ENCODE measurements at places on chromosomes 7 and 10.
A peak's percentile ranks its signal among the peaks of the same experiment; 100 is the strongest.

DNA sequence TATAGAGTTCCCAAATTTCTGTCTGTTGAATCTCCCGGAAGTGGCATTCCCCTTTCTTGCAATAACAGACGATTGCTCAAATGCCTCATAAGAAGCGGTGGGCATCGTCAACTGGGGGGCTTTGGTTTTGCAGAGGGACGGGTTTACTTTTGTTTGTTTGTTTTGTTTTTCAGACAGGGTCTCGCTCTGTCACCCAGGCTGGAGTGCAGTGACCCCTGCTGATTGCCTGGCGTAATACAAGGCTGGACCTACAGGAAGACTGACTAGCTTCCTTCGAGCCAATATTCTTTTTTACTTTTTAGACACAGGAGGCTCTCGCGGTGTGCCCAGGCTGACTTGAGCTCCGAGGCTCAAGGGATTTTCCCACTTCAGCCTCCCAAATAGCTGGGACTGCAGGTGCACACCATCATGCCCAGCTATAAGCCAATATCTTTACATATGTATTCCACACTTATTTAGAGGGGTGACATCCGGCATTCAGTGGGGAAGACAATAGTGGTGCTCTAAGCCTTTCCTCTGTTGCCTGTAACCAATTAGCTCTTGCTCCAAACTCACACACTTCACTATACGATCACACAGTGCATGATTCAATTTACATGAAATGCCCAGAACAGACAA, 58.1 kb downstream of the FHIP2A start:
- DNase-seq = no peak

- peak; percentile 87 for DNase-seq
Observed at GRCh38 chr7:69776611-69777010, 178.3 kb downstream of the AUTS2 start.

GRCh38 chr10:2340831-2341647, 603.7 kb upstream of the ADARB2 start:
- DNase-seq = no peak

GRCh38 chr7:54946271-54946670, 72.5 kb upstream of the EGFR start:
- DNase-seq = no peak

- peak; percentile 78 for DNase-seq
Observed at GRCh38 chr7:31122649-31123058, 70.5 kb downstream of the ADCYAP1R1 start.

- DNase-seq = no peak
Observed at GRCh38 chr7:6701860-6702259, 4.9 kb downstream of the ZNF12 start.

- peak; percentile 22 for DNase-seq
Observed at GRCh38 chr10:113412161-113412560, 140.7 kb upstream of the HABP2 start.

DNA sequence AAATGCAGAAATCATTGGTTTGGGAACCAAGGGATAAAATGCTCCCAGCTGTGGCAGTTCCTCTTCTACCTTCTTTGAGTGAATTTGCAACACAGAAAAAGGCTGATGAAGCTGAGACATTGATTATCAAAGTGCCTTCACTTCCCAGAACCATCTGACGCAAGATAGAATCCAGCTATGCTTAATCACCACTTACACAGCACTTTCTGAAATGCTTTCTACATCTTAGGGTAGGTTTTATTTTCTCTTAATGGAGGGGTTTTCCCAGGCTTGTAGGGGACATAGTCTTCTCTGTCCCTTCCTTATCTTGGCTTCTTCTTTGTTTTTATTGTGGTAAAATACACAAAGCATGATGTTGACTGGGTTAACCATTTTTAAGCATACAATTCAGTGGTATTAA, 332.6 kb upstream of the ZNF32 start:
- no peak for DNase-seq

GRCh38 chr7:102975854-102976253, 63.1 kb downstream of the LRRC17 start:
- no peak for DNase-seq

DNA sequence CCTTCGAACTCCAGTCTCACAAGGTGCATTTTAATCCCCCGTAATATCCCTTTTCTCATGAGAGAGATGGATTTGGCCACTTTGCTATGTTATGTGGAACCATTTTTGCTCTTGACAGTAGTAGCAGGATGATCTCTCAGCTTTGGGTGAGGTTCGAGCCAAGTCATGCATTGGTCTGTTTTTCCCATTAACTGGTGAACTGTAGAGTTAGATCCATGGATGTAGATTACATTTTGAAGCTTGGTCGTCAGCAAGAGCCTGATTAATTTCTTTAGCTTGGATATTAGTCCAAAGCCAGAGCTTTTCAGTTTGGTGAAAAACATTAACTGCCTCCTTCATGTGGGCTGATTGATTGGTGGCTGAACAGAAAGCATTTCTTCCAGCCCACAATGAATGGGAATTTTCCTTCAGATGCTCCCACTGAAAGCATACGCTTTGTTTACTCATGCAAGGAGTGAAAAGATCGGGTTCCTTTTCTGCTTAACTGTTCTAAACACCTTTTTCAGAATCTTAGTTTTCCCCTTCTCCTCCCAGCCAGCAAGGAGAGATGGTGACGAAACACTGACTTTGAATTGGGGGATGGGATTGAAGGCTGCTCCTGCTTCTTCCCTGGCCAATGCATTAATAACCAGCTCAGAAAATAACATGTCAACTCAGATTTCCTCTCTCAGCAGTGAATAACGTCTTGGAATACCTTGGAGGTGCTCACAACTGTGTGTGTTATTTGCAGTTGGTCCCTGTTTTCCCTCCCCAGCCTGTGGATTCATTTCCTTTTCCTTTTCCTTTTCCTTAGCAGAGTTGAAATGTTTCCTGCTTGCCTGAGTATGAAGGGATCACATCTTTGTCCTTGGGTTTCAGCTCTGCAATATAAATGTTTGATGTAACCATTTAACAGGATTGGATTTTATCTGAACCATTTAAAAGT, 351.8 kb upstream of the FZD8 start:
- DNase-seq = no peak

DNA sequence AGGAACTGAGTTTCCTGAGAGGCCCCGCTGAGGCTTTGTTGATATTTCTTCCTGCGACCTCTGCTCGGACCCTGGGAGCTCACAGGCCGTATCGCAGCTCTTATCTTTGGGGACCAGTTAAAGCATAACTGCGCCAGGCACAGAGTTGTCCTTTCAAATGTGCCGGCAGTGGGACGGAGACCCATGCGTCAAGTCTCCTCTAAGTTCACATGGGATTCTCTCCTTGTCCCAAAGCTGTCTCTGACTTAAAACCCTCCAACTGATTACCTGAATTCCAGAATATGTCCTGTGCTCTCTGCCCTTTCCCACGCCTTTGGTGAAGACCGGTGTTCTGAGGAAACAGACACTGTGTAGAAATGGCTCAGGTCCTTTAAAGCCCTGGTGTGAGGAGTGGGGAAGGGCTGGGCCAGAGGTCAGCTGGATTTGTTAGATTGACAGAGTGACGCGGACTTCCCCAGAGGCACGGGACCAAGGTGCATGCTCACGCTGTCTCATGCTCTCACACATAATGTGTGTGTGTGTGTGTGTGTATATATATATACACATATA, 169.8 kb downstream of the EGFR start:
- no peak for DNase-seq

- DNase-seq = peak; percentile 11
Observed at GRCh38 chr10:87760195-87760905, 57.7 kb downstream of the ATAD1 start.

GRCh38 chr7:147197006-147197405, 1080.4 kb downstream of the CNTNAP2 start:
- no peak for DNase-seq

- peak; percentile 76 for DNase-seq
Observed at GRCh38 chr7:26449175-26450165, 157.8 kb downstream of the SNX10 start.

GRCh38 chr7:134891696-134892678, 94.3 kb upstream of the AGBL3 start:
- peak; percentile 73 for DNase-seq

All from fibroblast of upper back skin (primary cell).